ENCODE measurements at places on chromosomes 7 and 10.

GRCh38 chr10:119104654-119105015 is 722 bp downstream of the DENND10 start:
- no peak for DNase-seq

GRCh38 chr10:132845041-132845551 is 59.1 kb upstream of the NKX6-2 start:
- DNase-seq, result no peak

- DNase-seq, result no peak
Observed at GRCh38 chr7:55129541-55130394, 111.0 kb downstream of the EGFR start.

- DNase-seq, result no peak
Observed at GRCh38 chr7:42972699-42973500, 40.7 kb downstream of the MRPL32 start.

- no peak for DNase-seq
Observed at GRCh38 chr10:109960682-109961081, 37.4 kb upstream of the XPNPEP1 start.

DNA sequence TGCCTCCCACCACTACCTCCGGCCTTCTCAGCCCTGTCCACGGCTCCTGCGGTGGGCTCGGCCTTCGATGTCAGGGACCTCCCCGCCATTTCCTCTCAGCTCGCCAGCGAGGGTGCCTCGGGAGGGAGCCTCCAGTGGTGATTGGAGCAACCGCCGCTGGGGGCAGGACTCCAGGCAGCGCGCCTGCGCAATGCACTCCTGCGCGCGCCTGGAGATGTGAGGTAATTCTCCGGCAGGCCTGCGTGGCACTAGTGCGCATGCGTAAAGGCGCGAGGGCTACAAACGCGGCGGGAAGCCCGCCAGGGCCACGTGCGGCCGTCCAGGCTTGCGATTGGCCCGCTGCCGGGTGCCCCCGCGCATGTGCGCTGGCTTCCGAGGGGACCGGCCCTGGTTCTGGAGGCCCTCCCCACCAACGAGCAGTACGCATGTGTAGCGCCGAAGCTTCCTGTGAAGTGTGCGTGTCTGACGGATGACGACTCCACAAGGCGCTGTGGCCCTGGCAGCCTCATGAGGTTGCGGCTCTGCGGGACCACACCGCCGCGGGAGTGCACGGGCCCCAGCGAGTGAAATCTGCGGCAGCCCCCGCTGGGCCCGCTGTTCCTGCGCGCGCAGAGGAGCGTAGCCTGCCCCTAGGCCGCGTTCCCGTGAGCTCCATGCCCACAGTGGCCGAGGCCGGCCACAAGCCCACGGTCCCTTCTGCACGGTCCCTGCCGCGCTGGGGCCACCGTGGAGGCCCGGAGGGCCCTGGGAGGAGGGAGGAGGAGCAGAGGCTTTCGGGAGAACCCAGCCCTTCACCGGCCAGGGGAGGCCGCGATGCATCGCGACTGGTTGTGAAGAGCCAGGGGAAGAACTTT is at the start of gene SYCE1:
Gene SYCE1 (minus strand): TSS at position 143 of the 854 bp plus-strand sequence. CDS start 54 bp downstream, at position 89.
- DNase-seq, result no peak

DNA sequence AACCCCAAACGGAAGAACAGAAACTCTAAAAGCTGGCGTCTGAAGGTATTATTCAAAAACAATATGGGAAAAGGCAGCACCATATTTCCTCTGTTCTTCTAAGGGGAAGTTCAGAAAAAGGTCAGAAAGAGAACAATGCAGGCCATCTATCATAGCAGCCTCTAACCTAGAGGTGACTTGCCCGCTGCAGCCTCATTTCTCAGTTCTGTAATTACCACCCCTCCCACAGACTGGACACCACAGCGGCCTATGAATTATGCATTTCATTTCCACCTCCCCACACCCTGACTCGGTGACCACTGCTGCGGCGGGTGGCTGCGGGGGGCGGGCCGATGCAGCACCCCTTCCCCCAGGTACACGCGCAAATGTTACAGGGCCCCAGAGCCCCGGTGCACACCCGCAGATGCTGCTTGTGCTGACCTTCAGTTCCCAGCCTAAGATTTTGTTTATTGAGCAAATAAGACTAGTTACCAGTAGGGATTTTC is 125.5 kb downstream of the CLEC2L start:
- DNase-seq, result peak; percentile 84

- DNase-seq, result no peak
Observed at GRCh38 chr10:5544216-5544805, 19.6 kb downstream of the CALML3 start.

DNA sequence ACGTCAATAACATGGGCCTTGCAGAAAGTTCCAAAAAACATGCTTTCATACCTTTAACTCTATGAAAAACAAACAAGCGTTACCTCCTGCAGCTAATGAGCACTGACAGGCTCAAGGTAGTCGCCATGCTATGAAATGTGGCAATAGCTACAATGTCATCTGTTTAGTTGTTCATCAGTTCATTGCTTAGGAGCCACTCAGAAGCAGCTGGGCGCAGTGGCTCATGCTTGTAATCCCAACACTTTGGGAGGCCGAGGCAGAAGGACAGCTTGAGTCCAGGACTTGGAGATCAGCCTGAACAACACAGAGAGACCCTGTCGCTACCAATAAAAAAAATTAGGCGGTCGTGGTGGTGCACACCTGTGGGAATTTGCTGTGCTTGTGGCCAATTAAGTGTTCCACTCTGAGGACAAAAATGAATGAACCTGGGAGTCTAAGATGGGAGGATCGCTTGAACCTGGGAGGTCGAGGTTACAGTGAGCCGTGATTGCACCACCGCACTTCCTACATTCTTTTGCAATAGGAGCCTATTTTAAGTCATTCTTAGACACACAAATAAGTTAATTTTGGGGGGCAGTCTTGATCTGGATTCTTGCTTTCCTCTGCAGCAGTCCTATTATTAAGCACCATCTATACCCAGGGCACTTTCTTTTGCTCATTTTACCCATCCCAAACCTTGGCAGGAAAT is 276.2 kb upstream of the KLF14 start:
- no peak for DNase-seq

DNA sequence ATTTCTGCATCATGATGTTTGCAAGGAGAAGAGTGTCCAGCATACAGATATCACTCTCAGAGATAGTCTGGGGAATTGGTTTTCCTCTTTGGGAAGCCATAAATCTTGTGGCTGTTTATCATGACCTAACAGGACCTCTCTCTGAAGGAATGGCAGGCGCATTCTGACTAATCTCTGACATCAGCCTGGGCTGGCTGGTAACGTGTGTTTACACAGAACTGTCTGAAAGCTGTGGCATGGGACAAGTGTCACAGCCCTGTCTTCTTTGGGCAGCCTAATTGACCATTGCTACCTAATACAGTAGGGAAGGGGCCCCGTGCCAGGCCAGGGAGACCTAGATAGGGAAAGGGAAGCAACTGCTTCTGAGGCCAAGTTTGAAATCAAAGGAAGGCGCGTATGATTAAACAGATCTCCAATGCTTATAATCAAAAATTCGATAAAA is 73.9 kb upstream of the CABCOCO1 start:
- no peak for DNase-seq

DNA sequence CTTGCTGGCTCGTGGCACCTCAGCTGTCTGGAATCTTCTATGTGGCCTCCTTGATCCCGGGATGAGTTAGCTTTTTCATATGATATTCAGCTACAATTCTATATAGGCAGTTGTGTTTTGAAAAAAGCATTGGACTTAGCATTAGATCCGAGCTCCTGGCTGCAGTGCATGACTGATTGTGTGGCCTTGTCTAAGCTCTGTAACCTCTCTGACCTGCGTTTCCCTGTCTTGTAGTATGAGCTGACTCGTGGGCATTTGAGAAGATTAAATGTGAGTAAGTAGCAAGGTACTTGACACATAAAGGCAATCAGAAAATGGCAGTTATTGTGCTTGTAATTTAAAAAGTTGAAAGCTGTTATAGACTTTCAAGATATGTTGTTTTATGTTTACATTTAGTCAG is 85.9 kb downstream of the CCNY start:
- no peak for DNase-seq

GRCh38 chr7:36161996-36162395 is 8.9 kb downstream of the EEPD1 start:
- DNase-seq, result no peak

DNA sequence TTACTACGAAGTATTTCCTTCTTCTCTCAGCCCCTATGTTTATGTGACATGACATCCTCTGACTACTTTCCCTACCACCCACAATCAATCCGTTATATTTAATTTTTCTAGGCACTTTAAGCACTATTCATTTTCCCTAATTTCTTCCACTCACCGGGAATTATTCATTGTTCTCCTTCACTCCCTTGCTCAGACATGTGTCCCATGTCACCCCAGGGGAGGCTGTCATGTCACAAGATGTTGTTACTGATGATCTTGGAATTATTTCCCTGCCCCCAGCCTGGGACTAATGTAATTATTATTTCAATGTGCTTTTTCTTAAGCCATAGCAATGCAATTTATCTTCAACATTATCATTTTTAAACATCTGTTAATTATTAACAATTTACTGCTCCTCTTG is 317.2 kb downstream of the PHF14 start:
- DNase-seq, result no peak

GRCh38 chr7:25805027-25805687 is 346.8 kb upstream of the NFE2L3 start:
- DNase-seq, result no peak

DNA sequence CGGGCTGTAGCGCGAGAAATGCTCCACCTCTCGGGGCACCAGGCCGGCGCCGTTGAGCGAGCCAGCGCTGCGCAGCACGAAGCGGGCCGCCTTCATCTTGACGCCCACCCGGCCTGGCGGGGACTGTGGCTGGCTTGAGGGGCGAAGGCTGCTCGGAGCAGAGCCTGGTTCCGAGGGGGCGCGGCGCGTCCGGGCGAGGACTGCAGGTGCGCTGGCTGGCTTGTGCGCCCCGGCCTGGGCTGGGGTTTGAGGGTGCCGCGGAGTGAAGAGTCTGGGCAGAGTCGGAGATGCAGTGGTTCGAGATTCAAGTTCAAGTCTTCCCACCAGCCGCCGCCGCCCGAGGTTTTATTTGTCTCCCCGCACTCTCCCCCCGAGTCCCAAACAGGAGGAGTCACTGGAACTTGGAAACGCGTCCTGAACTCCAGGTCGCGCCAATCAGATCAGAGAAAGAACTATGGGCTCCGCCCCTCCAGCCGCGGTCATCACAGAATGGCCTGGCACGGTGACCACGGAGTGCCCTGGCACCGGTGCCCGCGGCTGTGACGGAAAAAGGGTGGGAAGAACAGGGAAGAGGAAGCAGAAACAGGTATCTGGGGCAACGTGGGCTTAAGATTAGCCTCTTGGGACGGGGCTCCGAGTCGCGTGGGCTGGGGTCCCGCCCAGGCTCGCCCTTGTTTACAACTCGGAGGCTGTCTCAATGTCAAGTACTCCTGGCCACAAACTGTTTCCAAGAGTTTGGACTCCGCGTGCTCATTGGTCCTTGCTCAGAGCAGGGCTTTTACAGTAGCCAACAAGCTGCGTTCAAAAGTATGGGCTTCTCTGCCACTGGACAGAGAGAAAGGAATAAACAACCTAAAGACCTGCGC is at the start of gene PDK4:
Gene PDK4 (minus strand): TSS at position 319 of the 866 bp plus-strand sequence. CDS start 223 bp downstream, at position 96.
- DNase-seq, result peak; percentile 37

DNA sequence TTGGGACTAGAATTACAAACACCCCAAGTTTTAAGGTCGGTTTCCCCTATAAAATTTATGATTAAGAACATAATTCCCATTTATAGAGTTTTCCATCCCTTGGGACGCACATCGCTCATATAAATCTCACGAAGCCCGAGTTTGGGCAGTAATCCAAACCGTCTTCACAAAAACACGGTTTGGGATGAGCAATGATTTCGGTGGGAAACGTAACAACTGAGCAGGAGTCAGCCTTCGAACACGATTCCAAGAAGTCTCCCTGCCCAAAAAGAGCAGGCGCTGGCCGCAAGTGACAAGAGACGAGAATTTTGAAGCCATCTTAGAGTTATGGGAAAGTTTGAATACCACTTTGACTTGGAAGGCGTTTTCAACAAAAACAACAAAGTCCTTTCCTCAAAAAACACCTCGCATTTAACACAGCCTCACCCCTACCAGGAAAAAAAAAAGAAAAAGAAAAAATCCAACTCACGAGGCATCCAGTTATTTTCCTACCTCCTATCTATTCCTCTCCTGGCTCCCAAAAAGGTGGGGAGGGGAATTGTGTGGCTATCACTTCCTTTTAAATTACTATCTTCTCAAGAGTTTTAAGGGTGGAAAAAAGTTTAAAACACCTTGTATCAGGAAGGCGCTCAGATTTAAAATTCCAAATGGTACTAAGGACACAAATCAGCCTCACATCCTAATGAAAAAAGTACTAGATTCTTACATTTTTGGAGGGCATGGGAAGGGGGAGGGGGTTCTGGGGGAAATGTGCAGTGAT is 1.6 kb downstream of the SEPHS1 start:
- DNase-seq, result no peak

- no peak for DNase-seq
Observed at GRCh38 chr7:133771788-133772419, 355.2 kb upstream of the LRGUK start.

GRCh38 chr10:58282615-58283014 is 13.7 kb downstream of the CISD1 start:
- DNase-seq, result peak; percentile 60

- DNase-seq, result no peak
Observed at GRCh38 chr10:119120875-119121274, 17.0 kb downstream of the DENND10 start.

GRCh38 chr7:144784943-144785342 is 50.9 kb downstream of the TPK1 start:
- DNase-seq, result no peak

- DNase-seq, result no peak
Observed at GRCh38 chr7:142964502-142965246, 2.5 kb upstream of the KEL start.
